Stimulated activated CD4-positive, alpha-beta T cell treated with anti-CD3 and anti-CD28 coated beads, TNF-alpha, amount 100 ng/mL, for 4 hours (primary cell): ENCODE measurements at places on chromosomes 7 and 10.

- peak; percentile 53 for DNase-seq
Observed at GRCh38 chr10:35642035-35642792, at the start of gene FZD8. Gene FZD8 (minus strand): TSS chr10:35642296. CDS start chr10:35641429, 867 bp downstream.

GRCh38 chr7:67593794-67594193, 597.2 kb downstream of the TYW1 start:
- no peak for DNase-seq

DNA sequence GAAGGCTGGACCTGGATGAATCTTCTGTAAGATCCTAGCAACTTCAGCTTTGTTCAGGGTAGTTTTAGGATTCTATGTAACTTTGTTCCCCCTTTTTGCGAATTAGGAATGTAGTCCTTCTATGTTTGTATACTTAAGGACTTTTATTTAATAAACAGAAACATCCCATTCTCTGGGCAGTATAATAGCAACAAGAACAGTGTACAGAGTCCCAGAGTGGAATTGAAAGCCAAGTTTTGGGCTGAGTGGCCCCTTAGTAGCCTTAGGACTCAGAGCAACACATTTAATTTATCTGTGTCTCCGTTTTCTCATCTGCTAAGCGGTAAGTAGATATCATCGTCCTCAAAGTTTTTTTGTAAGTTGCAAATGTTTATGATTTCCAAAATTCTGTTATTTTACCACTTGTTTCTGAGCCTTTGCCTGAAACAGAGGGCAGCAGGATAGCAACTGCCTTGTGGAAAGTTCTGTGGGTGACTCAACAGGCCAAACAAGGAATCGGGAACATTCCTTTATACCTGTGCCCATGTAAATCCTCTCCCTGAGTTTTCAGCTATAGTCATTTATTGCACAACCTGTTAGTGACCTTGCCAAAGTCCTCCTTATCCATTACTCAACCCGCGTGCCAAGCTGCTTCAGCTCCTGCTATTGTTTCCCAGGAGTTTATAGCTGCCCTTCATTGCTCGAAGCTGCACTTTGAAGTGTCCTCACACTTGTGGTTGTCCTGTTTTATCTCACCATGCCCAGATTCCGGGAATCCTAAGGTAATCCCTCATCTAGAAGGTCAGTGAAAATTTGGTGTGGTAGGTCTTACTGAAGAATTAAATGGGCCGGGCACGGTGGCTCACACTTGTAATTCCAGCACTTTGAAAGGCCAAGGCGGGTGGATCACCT, 199.1 kb upstream of the AHR start:
- no peak for DNase-seq

DNA sequence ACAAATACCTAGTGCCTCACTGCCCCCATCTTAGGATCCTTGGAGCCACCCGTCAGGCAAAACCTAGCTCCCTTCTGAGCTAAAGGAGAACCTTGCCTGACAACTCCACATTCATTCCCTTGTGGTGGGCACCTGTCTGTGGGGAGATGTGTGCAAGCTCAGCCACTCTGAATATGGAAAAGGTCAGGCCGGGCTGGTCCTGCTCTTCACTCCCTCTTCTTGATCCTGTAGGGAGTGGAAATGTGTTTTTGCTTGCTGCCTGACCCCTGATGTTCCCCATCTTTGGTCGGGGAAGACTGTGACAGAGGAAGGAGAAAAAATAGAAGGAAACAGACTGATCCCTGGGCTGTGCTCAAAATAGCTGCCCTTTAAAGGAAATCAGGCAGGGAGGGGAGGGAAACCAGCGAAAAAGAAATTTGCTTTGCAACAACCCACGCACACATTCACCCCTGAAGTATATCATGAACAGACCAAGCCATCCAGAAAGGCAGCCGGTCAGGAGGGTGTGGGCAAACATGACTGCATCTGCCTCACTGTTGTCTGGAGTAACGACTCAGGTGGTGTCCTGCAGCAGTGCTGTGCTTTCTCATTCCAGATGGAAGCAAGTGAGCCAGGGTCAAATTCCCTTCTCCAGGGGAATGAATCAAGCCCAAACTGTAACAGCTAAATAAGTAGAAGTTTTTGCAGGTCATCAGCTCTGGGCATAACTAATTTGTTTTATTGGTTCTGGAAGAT, 74.0 kb downstream of the SCRN1 start:
- no peak for DNase-seq

DNA sequence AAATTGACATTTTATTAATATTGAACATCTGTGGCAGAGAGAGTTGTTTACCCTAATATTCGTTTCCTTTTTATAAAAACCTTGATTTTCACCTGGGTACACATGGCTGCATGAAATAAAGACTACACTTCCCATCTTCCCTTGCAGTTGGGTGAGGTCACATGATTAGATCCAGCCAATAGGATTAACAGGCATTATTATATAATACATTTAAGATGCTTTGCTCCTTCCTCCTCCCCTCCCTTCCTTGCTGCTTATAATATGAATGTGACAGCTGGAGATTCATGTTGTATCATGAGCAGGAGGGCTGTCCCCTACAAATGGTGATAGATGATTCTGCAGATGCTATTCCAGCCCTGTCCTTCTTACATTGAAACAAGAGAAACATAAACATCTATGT, 146.6 kb downstream of the SH2D4B start:
- no peak for DNase-seq
